Fibroblast of skin of left quadriceps (primary cell): ENCODE measurements at places on chromosomes 6 and 20.
A peak's percentile ranks its signal among the peaks of the same experiment; 100 is the strongest.

GRCh38 chr6:18752278-18753068 is 365.3 kb downstream of the RNF144B start:
- DNase-seq, result no peak

DNA sequence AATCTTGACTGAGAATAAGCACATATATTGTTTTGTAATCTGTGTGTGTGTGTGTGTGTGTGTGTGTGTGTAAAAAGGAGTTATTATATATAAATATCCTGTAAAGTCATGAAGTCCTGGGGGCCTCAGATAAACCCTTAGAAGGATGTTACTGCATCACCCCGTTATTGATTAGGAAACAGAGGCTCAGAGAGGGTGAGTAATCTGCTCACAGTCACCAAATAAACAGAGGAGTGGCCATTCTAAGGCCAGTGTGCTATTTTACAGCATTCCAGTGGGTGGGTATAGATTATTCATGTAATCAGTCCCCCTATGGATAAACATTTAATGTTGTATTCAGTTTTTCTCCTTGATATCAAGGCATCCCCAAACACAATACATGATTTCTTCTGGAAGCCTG is 87.1 kb downstream of the CDC5L start:
- no peak for DNase-seq

DNA sequence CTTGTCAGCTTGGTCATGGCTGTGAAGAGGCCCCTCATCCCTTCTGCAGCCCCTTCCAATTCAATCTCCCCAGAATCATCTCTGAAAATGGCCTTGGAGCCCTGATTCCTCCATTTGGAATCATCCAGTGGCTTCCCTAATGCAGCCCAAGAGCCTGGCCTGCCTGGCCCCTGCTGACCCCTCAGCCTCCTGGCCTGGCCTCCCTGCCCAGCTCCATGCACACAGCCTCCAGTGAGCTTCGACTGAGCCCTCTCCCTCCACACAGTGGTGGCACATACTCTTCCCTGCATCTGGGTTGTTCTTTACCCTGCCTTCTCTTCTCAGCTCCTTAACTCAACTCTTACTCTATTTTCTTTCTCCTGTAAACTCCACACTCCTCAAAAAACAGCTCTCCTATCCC is 120.9 kb downstream of the ANKRD60 start:
- DNase-seq, result no peak

GRCh38 chr6:149863698-149864577 is at the start of gene LRP11:
Gene LRP11, minus strand, starts transcription at chr6:149864359. Its CDS starts 339 bp downstream, at chr6:149864020.
- DNase-seq, result peak; percentile 64

- DNase-seq, result no peak
Observed at GRCh38 chr6:744666-745353, 51.9 kb upstream of the EXOC2 start.

DNA sequence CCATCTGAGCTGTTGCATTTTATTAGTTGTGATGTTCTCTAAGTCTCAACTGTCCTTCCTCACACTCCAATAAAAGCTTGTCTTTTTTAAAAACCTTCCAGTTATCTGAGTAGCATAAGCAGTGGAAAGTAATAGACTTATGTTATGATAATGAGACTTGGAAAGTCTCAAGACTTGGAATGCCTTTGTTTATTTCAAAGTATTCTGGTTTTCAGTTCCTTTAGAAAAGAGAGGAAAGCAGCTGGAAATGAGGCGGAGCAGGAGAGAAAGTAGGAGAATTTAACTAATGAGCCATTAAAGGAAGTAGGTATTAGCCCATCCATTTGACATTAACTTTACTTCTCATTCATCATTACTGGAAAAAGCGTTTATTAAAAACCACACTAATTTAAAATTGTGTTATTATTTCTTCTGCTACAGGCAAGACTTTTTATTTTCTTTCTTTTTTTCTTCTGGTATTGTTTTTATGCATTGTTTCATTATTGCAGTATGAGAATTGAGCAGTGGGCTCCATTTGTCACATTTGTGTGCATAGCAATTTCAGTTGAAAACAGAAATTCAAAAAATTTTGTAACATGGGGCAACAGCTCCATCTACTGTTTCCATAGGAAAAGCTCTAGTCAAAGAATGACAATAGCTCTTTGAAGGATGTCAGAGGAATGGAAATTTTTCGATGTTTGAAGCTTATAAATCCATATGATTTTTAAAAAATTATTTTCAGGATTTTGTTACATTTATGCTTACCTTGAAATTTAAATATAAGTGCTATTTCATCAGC is 194.8 kb downstream of the COL9A1 start:
- peak; percentile 13 for DNase-seq

DNA sequence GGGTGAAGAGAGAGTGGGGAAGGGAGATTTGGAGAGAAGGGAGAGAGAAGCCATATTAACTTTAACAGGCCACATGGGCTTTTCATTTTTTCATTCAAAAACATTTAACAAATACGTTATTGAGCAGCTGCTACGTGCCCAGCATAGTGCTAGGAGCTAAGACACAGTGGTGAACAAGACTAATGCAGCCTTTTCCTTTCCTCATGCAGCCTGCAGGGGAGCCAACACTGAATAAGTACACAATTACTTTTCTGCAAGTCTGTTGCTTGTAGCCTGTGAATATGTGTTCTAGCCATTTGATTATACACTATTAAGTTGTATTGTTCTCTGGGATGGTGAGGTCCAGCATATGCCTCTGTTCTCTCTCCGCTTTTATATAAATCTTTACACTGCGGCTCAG is 1.9 kb upstream of the BLOC1S5 start:
- DNase-seq, result no peak

GRCh38 chr6:157535340-157536222 is 154.6 kb downstream of the ZDHHC14 start:
- peak; percentile 28 for DNase-seq

DNA sequence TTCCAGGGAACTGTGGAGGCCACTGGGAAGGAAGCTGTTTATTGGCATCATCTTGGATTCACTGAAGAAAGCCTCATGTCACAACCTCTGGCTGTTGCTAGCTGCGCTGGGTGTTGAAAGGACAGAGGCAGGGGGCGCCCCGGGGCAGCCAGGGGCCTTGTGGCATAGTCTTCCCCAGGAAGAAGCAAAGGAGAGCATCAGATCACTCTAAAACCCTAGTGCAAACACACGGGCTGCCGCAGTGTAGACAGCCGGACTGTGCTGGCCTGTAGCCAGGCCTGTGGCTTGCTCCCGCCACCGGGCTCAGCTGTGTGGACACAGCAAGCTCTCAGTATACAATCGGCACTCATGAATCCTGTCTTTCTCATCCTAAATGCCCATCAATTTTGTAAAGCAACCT is 23.8 kb upstream of the SMOC2 start:
- DNase-seq, result no peak
